Activated T-helper 1 cell treated with anti-CD3 and anti-CD28 coated beads, Interleukin-2, amount 50 U/mL, for 16 hours (primary cell): ENCODE measurements at places on chromosomes 3 and 15.

DNA sequence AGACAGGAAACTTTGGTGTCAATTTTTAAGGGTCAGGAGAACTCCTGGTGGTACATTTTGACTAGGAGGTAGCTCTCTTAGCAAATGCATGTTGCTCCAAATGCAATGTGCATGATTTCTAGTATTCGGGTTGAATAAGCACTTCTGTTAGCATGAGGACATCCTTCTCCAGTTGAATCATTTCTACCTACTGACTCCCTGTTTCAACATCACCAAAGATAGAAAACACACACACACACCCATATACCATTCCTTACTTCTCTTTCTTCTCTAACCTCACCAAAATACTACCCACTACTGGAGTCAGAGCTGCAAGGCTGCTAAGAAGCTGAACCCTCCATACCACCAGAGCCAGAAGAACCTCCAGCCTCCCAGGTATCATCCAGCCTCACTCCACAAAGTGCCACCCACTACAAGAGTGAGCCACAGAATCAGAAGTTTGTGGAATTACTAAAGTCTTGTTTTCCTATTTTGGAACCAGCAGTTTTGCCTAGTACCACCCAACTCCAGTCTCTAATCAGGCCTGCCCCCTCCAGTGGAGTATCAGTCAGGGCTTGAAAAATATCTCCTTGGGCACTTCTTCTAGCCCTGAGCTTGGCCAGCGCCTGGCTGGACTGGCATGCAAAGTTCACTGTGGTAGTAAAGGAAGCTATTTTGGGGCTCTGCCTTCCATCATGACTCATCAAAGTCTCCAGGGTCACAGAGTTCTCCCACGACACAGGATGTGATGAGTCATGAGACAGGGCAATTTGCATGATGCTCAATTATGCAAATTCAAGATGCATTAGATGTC, 110.3 kb downstream of the CYP19A1 start:
- no peak for DNase-seq

DNA sequence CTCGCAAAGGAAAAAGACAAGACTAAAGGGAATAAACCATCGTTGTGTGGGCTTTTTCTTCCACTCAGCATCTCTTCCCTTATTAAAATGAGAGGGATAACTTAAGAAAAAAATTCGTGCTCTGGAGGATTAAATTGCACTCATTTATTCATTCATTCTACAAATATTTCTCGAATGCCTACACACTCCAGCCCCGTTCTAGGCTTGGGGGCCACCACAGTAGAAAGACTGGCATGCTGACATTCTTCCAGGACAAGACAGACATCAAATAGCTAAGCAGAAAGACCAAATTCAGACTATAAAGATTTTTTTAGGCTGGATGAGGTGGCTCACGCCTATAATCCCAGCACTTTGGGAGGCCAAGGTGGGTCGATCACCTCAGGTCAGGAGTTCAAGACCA, 65.3 kb upstream of the IL12A start:
- no peak for DNase-seq

DNA sequence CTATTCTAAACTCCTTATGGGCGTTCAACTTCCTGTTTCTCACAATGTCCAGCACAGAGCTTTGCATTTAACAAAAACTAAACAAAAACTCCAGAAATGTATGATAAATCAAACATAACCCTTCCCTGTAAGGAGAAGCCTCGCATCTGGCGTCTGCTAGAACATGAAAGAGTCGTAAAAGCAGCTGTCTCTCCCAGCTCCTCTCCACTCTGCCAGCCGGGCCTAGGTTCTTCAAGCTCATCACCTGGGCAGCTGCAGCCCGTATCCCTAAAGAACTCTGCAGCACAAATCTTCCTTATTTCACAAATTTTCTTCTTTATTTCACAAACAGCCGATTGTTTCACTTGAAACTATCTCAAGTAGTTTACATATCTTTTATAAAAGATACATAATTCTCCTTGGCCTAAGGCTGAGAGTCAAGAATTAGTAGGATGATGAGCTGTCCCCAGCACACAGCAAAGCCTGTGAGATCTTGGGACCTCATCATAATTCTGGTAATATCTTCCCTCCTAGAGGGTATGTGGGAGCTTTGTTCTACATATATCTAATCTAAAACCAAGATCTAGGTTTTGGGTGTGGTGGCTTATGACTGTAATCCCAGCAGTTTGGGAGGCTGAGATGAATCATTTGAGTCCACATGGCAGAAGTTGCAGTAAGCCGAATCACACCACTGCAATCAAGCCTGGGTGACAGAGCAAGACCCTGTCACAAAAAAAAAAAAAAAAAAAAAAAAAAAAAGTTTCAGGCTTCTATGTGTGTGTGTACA, 35.3 kb downstream of the ANXA2 start:
- DNase-seq, result peak; percentile 7

DNA sequence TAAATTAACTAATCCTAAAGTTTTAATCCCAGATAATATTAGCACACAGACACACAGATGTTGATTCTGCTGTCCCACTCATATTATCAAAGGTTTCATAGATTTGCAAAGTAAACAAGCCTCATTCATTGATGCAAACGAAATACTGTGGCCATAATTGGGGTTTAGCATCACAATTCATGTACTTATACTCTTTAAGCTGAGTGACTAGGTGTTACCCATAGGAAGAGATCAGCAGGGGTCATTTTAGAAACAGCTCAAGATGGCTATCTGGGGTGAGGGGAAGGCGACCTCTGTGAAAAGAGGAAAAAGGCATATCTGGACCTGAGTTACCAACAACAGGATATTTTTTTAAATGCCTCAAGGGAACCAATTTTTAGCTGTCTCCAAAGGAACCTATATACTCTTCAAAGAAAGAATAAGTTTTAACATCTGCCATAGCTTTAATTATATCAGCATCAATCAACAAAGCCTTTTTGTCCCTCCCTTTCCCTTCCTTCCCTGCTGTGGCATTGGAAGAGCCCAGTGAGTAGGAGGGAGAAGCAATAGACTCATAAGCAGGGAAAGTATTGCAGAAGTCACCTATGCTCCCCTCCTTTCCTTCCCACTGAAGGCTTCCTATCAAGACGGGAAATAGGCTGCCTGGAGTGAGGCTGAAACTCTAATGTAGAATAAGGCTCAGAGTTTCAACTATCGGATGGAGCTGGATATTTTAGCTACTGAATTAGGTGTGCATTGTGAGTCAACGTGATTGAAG, 553.4 kb downstream of the ZIC1 start:
- DNase-seq, result no peak

- no peak for DNase-seq
Measured at GRCh38 chr3:73710340-73710739, 85.6 kb upstream of the PDZRN3 start.

DNA sequence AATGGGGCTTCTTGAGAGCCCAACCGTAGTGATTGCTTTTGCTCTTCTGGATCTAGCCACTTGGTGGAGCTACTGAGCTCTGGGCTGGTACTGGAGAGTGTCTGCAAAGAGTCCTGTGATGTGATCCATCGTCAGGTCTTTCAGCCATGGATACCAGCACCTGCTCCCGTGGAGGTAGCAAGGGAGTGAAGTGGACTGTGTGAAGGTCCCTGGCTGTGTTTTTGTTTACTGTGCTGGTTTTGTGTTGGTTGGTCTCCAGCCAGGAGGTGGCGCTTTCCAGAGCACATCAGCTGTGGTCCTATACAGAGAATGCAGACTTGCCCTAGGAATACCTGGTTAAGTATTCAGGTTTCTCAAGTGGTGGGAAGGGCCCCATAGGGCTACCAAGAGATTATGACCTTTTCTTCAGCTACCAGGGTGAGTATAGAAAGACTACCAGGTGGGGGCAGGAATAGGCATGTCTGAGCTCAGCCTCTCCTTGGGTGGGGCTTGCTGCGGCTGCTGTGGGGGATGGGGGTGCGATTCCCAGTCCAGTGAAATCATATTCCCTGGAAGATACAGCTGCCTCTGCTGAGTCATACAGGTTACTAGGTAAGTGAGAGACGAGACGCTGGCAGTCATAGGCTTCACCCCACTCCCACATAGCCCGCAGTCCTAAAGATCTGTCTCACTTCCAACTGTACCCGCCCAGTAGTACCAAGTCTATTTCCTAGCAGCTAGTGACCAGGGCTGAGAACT, 733.7 kb downstream of the ZNF385D start:
- DNase-seq, result no peak

DNA sequence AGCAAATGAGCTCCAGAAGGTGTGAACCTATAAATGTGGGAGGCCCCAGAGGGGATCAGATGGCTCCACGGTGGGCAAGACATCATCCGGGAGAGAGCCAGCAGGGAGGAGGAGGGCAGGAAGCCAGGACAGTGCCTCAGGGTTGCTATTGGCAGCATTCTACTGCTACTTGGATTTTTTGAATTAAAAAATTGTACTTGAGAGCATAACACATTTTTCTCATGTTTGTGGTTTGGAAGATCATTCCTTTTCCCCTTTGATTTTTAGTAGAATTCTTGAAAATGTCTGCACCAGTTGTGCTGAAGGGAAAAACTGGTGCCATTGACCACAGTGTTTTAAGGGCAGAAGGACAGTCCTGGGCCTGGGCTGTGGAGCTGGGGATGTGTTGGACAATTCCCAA, 59.2 kb downstream of the LYZL4 start:
- no peak for DNase-seq

- DNase-seq, result no peak
Measured at GRCh38 chr3:107227091-107227490, 150.1 kb upstream of the CCDC54 start.

GRCh38 chr15:50222181-50222580, 40.2 kb downstream of the SLC27A2 start:
- no peak for DNase-seq

GRCh38 chr3:158166223-158166622, 56.3 kb downstream of the RSRC1 start:
- no peak for DNase-seq

- DNase-seq, result no peak
Measured at GRCh38 chr3:133948131-133948810, 52.6 kb upstream of the RAB6B start.

- no peak for DNase-seq
Measured at GRCh38 chr3:71701251-71701762, 23.9 kb downstream of the EIF4E3 start.

DNA sequence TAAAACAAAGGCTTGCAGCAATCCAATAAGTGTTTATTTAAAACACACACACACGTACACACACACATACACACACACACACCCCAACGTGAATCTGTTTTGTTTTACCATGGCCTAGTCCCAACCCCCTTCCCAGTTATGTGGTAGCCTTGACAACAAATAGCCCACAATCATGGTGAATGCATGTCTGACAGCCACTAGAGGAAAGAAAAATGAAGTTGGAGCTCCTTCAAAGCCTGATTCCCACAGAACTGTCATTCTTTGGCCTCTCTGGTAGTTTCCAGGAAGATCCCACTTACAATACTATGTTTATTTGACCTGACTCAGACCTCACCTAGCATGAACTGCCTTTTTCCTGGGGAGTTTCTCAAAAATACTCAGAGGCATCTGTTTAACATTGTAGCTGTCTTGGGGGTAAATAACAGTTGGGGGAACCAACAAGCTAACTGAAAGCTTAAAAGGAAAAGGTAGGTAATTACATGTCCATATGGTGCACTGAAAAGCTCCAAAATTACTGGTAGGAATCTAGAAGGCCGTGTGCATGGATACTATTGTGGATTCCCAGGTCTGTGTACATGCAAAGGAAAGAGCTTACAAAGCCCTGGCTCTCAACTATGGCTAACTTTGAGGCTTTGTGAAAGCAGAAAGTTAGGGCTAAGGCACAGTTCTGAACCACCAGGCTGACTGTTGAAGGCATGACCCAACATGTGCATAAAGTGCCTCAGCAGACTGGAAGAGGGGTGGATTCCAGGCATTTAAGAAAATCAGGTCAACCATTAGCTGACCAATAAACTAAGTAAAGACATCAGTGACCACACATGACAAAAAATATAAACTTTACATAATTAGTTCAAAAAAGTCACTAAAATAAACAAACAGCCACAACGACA, 65.3 kb downstream of the FAIM start:
- no peak for DNase-seq

- DNase-seq, result no peak
Measured at GRCh38 chr3:53274938-53275605, 19.2 kb upstream of the TKT start.

- no peak for DNase-seq
Measured at GRCh38 chr15:32674681-32675080, 33.2 kb downstream of the SCG5 start.

- no peak for DNase-seq
Measured at GRCh38 chr15:23763021-23763420, 75.9 kb upstream of the NDN start.

- no peak for DNase-seq
Measured at GRCh38 chr3:39327746-39328349, 1.7 kb upstream of the CCR8 start.

- no peak for DNase-seq
Measured at GRCh38 chr3:193780810-193781478, 187.9 kb downstream of the OPA1 start.

GRCh38 chr3:151635905-151636304, 97.8 kb upstream of the AADACL2 start:
- DNase-seq, result no peak

GRCh38 chr15:62647202-62647842, 395.2 kb upstream of the TPM1 start:
- DNase-seq, result no peak

- DNase-seq, result no peak
Measured at GRCh38 chr3:150059729-150060128, 89.0 kb upstream of the PFN2 start.

GRCh38 chr3:182357928-182358327, 435.4 kb upstream of the ATP11B start:
- no peak for DNase-seq

DNA sequence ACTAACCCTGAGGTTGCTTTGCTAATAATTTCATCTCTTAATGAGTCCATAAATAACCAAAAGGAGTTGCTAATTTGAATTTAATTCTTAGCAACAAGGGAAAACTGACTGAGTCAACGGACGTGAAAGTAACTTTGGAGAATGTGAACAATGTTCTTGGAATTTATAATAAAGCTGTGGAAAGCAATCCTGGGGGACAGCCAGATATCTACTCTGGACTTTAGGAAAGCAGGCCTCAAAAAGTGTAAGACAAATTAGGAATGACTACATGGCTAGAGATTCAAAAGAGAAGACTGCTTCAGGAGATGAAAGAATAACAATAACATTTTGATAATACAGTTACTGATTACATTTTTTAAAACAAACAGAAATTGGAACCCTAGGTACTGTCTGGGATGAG, 318.4 kb upstream of the COL8A1 start:
- DNase-seq, result no peak

- no peak for DNase-seq
Measured at GRCh38 chr3:30069056-30069455, 537.3 kb upstream of the TGFBR2 start.

GRCh38 chr15:20356444-20356910, 185.1 kb downstream of the GOLGA6L6 start:
- peak; percentile 72 for DNase-seq
